ENCODE measurements at places on chromosomes 16 and 17.

DNA sequence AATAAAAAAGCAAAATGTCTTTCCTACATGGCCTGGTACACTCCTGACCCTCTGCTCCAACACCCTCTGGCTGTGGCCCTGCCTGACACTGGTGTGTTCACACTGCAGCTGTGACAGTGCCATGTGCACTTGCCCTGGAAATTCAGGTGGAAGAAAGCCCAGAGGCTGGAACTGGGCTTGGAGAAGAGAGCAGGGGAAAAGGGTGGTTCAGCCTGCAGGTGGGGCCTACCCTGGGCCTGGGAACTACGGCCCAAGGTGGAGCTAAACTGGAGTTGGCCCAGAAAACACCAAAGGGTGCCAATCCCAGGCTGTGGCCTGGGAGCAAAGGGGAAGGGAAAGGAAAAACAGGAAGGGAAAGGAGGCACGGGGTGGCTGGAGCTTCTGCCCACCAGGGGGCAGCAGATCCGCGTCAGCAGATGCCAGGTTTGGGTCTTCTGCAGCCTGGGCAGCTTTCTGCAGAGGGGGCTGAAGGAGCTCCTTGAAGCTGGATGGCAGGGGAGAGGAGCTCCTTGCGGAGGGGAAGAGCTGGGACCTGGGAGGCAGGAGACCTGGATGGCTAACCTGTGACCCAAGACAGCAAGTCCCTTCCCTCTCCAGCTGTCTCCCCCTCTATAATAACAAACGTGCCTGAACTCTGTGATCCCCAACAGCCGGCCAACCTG, 15.4 kb upstream of the CTCF start:
- DNase-seq: peak; percentile 42

GRCh38 chr17:57372156-57372555, 115.8 kb downstream of the MSI2 start:
- DNase-seq: no peak

GRCh38 chr17:413016-413350, 60.4 kb upstream of the RPH3AL start:
- no peak for DNase-seq

- DNase-seq: no peak
Measured at GRCh38 chr16:80263181-80263823, 277.5 kb upstream of the DYNLRB2 start.

GRCh38 chr16:84144859-84145639, at the start of the genes DNAAF1 and HSDL1:
Gene DNAAF1, plus strand, starts transcription at chr16:84145308. Its CDS starts 133 bp downstream, at chr16:84145441.
Gene HSDL1, minus strand, starts transcription at chr16:84145177. Its CDS starts 13,856 bp downstream, at chr16:84131321.
- peak; percentile 62 for DNase-seq

DNA sequence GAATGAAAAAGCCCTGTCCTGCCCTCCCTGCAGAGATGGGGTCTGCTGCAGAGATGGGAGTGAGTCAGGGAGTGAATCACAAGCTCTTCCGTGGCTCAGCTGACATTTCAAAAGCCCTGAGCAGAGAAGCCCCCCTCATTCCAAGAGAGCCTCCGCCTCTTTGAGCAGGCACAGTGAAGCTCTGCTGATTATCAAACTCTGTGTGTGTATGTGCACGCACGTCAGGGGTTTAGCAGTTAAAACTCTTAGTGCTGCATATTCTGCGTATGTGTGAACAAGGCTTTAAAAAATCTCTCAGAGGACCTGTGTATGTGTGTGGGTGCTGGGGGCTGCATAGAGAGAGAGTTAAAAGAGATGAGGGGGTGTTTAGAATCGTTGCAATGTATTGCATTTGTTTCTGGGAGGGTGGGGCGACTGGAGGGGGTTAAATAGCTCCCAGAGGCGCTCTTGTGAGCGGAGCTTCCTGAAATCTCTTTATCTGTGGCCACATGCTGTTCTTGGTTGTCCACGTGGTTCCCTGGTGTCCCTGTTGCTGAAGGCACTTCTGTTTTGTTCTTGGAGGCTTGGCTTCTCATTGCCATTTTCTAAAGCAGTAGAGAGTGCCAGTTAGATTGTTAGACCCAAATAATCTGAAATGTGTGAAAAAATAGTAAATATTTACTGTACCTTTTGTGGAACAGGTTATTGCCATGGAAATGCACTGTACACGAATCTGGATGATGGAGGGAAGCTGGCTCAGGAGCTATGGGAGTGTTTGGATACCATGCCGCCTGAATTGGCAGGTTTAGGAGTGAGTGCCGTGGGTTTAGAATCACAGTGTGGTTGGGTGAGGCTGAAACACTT, 116.6 kb downstream of the PRKCB start:
- DNase-seq: no peak

GRCh38 chr17:40072735-40073346, 10.1 kb downstream of the THRA start:
- no peak for DNase-seq

GRCh38 chr17:80720610-80721577, 176.3 kb downstream of the RPTOR start:
- peak; percentile 64 for DNase-seq

- no peak for DNase-seq
Measured at GRCh38 chr17:41655611-41656111, 31.3 kb upstream of the KRT17 start.

DNA sequence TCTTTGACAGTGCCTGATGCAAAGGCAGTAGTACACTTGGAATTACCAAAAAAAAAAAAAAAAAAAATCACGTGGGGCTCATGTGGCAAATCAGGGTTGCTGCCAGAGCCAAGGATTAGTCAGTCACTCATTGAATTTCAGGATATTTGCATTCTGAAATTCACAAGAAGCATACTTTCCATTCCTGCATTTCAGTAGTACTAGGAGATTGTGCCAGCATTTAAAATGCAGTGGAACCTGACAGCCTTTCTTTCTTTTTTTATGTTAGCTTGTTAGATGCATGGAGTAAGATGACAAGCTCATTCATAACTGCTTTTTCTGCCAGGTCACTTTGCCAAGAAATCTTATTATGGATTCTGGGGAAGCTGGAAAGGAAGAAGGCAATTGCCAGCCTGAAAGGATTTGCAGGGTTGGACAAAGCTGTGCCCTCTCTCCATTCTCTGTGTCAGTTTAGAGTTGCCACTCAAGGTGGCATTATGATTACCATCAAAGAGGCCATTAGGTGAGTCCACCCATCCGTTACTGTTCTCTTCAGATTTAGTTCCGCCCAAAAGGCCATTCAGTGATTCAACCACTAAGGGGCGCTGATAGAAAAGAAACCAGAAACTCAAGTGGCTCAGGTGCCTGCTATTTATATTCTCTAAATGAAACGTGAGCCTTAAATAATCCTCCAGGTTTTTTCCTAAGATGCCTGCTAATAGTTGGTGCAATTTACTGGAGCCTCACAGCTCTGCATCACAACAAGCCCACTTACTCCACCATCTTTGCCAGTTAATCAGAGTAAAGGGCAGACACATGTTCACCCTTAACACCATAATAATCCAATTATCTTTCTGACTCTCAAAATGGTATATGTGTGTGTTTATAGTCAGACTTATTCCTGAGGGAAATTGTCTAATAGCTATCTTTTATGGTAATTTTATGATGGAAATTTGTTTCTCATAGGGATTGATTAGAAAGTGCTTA, 59.0 kb downstream of the TANGO6 start:
- DNase-seq: peak; percentile 34

All from SHP77 treated with DMSO at 0.1 percent for 48 hours (cell line).